ENCODE measurements at places on chromosomes 3 and 15.

- no peak for DNase-seq
These were observed 208.7 kb downstream of the MECOM start for GRCh38 chr3:169454823-169455222.

DNA sequence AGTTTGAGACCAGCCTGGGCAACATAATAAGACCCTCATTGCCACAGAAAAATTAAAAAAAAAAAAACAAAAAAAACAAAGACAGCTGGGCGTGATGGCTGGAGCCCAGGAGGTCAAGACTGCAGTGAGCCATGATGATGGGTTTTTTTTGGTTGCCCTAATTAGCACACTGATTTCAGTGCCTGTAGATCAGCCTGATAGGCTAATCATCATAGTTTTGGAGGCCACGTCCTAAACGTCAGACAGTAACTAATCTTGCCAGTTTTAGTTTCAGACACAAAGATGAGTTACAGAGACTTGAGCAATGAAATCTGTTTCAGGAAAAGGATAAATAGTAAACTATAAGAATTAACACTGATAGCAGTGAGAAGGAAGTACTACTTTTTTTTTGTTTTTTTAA is 55.4 kb downstream of the LRCH3 start:
- no peak for DNase-seq

DNA sequence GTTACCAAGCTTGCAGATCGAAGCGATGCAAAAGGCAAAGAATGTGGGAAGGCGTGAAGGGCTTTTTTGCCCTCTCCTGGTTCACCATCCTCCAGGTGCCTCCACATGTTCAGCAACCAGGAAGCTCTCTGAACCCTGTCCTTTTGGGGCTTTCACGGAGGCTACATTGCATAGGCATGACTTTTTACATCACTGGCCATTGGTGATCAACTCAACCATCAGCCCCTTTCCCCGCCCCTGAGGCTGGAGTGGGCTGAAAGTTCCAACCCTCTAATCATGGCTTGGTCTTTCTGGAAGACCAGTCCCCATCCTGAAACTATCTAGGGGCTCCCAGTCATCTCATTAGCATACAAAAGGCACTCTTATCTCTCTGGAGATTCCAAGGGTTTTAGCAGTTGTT is 52.6 kb downstream of the UACA start:
- DNase-seq, result no peak

DNA sequence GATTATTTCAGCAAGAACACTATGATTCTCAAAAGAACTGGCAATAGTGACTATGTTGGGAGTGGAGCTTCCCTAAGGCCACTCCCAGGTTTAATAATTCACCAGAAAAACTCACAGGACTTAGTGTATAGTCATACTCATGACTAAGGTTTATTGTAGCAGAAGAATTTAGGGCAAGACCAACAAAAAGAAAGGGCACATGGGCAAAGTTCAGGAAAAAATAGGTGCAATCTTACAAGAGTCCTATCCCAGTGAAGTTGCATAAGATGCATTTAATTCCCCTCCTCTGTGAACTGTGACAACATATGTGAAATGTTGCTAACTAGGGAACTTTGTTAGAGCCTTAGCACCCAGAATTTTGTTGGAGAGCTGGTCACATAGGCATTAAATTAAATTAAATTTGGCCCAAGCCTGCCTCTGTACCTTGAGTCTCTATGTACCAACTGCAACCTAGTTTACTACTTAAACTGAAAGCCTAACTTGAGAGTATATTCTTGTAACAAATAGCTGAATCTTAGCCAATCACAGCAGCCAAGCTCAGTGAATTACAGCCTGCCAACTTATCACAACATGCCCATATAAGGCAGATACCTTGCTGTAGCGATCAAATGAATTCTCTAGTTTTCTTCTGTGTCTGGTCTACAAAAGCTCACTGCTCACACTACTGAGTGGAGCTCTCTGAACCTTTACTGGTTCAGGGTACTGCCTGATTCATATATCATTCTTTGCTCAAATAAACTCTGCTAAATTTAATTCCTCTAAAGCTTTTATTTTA is 386.2 kb upstream of the ARHGEF26 start:
- DNase-seq, result no peak

DNA sequence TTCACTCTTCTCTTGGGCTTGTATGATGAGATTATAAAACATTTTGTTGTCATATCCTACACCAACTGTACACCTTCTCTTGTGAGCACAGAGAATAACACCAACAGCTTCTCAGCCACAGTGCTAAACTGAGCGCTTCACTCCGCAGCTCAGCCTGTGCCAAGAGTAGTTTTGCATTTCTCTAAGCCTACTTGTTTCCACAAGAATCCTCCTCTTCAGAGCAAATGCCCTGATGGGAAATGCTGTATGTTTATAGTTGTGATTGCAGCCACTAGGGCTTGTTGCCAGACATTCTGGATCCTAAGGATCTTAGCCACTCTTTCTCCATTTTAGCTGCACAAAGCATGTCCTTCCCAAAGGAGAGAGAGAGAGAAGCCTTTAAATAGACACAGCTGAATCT is 138.8 kb upstream of the PLXND1 start:
- DNase-seq, result no peak

- DNase-seq, result no peak
These were observed 7.6 kb downstream of the LPCAT4 start for GRCh38 chr15:34359416-34359815.

DNA sequence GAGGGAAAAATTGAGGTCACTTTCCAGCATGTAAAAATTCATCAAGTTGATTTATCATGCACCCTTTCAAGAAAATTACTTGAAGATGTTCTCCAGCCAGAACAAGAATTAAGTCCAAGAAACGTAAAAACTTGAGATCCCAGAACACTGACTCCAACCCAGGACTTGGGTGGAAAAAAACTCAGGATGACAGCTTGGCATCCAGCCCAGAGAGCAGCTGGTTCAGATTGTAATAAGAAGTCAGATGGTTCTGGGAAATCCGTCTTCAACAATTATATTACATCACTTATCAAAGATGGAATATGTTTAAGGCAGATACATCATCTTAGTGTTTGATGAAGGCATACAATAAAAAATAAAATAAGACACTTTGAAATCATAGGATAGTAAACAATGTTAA is 23.0 kb upstream of the DNAJC13 start:
- no peak for DNase-seq

DNA sequence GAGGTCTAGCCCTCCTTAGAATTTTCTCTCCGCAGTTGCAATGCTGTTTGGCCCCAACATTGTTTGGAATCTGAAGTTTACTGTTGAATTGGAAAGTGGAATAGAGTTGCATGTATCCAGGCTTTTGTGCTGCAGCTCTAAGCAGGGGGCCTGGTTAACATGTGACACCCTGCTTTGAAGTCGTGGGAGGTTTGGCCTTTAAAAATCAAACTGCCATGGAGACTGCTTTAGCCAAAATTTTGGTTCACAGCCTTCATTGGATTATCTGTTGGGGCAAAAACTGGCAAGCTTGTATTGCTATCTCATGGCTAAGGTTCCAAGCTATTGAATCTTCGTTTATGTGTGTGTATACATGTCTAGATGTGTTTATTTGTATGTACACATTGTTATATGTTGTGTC is 15.8 kb downstream of the CYP11A1 start:
- no peak for DNase-seq

- DNase-seq, result no peak
These were observed 581 bp downstream of the SH3BP5 start for GRCh38 chr3:15331606-15332404.

- DNase-seq, result no peak
These were observed 89.6 kb downstream of the TMEM266 start for GRCh38 chr15:76149291-76149915.
